ENCODE measurements at places on chromosomes 3 and 15.
A peak's percentile ranks its signal among the peaks of the same experiment; 100 is the strongest.

DNA sequence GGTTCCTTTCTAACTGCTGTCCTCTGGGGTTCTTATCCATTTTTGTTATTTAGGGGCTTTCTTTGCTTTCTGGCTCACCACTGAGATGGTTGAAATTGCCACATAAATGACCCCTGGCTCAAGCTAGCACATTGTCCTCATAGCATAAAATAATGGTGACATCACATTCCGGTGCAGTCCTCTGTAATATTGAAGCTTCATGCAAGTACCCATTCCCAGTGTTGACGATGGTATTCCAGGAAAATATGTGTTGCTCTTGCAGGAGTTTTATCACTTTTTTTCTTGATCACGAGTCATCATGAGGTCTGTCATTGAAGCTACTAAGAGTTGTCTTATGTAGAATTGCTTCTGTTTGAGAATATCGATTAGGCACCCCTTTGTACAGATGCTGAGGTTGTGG lies 56.1 kb downstream of the CRTC3 start:
- no peak for DNase-seq

- peak; percentile 73 for DNase-seq
Measured at GRCh38 chr15:66617137-66618090, 51.6 kb upstream of the LCTL start.

DNA sequence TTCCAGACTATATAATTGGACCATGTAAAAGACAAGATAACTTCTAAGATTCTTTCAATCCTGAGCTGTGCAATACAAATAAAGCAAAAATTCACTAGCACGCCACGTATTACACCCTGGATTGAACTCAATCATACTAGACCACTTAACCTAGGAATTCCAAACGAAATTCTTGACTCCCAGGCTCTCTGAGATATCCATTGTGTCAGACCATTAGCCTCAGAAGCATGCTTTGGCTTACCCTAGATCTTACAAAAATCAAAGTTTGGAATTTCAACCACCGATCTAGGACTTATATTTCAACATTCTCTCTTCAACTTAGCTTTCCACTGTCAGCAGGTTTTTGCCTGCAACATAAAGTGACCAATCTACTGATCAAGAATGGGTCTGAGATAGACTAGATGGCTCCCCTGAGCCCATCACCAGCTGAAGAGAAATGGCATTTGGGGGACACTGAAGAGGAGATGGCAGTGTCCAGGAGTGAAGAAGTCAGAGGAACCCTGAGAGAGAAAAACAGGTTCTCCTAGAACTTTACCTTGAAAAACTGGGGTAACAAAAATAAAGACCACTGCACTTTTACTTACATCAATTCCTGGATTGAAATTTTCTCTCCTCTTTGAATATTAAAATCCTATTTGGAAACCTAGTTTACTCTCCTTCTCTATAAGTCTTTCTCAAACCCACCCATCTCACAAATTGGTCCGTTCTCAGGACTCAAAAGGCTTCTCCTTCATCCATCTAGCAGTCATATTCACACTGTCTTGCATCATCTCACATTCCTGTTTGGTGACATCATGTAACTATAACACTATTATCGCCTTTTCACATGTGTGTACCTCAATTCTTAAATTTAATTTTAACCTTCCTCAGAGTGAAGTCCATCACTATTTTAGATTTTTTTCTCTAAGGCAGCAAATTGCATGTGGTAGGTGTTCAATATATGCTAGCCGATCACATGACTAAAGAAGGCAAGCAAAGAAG lies 18.5 kb downstream of the CPNE4 start:
- DNase-seq: no peak

DNA sequence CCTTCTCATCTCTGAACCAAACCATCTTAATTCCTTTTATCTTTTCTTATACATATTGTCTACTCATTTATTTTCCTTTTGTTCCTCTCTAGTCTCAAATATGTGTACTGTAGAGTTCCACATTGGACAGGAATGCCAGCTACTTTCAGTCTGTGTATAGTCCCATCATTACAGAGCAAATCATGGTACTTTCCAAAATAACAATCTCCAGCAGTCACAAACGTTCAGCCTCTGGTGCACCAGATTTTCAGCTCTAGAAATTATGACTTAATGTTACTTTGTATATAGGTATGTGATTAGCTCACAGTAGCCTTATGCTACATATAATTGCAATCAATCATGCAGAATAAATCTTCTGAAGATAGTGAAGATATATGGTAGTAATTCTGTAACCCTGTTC lies 32.5 kb upstream of the TM4SF4 start:
- DNase-seq: no peak

DNA sequence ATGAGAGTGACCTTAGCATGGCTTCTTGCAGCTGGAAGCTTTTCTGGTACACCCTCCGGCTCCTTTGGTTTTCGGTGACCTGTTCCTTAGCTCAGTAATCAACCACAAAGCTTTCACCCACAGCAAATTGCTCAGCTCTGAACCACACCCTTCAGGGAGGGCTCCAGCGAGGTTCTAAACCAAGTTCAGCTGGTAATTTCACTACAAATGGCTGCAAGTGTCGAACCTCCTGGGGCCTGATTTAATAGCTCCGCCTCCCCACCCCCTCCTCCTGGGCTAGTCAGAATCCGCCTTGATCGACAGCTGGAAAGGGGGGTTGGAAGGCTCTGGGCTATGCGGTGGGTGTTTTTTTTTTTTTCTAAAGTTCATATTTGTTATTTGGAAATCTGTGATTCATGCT lies 150.9 kb upstream of the MCTP2 start:
- DNase-seq: no peak

DNA sequence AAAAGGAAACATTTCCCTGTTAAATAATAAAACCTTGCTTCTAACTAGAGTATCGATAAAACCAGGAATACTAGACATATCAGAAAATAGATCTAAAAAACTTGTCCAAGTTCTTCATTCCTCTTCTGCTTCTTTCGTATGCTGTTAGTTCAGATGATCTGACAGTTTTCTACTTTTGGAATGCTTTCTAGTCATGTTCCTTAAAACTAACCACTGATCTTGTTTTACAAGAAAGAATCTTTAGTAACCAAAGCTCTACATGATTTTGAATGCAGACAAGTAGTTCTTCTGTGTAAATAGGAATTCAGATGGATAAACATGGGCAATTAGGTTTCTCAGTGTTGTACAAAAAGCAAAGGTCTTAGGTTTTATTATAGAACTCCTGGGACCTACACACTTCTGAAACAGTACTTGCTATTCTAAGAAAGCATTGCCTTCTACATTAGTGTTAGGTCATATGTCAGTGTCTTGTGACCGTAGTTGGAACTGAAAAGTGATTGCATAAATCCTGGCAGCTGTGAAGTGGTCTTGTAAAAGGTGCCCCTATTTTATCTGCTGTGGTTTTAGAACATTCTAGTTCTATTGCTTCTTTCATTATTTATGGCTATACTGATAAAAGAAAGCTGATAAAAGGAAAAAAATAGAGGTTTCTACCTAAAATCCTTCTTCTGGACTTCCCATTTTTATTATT lies 40.7 kb downstream of the SNRK start:
- DNase-seq: no peak

GRCh38 chr15:91928675-91929074 lies 75.2 kb downstream of the SLCO3A1 start:
- no peak for DNase-seq

GRCh38 chr3:115947325-115947724 lies 324.0 kb downstream of the GAP43 start:
- DNase-seq: no peak

GRCh38 chr3:123298903-123299302 lies 97.2 kb downstream of the SEC22A start:
- no peak for DNase-seq

DNA sequence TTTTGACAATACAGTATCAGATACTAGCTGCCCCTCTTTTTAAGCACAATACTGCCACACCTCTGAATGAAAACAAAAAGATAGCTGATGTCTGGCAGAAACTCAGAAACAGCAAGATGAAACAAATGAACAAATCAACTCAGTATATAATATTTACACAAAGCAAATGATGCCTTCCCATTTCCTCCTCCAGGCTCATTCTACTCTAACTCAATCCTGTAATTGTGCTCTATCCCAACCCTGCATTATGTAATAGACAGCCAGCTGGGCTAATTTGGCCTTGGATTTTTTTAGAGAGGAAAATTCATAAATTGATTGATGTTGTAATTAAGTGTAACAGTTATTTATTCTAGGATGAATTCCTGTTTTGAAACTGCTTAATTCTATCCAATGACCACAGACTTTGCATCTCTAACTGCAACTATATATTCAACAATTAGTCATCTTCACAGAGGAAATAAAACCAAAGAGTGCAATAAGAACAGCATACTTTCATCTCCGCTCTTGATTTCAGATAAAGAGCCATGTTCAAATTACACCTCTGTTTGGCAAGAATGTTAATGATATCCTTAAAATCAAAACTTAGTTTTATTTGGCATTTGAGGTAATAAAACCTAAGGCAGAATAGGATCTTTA lies 6.1 kb downstream of the ATG3 start:
- no peak for DNase-seq

GRCh38 chr3:129708328-129708861 lies 101.9 kb upstream of the PLXND1 start:
- DNase-seq: no peak

DNA sequence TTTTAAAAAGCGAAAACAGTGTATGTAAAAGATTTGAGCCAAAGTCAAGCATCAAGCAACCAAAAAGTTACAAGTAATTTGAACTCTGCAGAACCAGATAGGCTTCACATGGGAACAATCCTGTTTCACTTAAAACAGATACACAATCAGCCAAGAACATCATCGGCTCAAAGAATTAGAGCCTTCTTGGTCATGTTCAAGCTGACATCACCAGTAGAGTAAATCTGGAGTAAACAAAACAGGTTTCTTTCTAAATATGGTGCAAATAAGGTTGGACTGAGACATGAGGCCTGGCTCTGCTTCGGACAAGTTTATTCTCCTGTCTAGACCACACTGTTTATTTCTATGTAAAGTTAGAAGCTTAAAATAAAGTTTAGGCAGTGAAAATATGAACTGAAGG lies 116.0 kb downstream of the GMNC start:
- no peak for DNase-seq

DNA sequence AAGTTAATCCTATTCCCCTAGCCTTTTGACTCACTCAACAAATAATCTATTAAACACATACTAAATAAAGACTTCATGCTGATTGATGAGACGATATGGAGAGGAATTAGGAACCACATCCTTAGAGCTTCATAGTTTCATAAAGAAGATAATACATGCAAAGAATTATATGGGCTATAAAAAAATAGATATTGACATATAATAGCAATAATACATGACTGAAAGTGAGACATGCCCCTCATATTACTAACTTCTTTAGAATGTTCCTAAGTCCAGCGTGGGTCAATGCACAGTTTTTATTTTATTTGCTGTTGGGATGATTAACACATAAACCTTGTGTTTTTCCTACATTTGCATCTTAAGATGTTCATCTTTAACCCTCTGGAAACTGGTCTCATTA lies 32.2 kb downstream of the SUCNR1 start:
- DNase-seq: no peak

DNA sequence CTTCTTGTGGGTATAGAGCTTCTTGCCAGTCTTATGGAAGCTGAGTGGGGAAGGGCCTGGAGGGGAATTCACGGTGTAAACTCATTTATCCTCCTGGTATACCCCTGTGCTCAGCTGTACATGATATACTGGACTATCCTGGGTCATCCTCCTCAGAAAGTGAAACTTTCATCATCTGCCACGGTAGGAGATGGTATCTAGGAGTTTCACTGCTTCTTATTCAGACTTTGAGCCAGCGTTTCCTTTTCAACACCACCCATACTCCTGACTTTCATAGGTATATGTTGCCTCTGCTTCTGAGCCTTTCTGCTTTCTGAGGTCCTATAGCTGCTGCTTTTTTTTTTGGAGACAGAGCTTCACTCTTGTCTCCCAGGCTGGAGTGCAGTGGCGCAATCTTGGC lies 15.6 kb downstream of the SENP5 start:
- no peak for DNase-seq

- peak; percentile 33 for DNase-seq
Measured at GRCh38 chr3:69865925-69866679, 126.8 kb downstream of the MITF start.

- no peak for DNase-seq
Measured at GRCh38 chr3:184379358-184380184, at the start of gene CHRD. CHRD (plus strand) TSS chr3:184380054; CDS start chr3:184380319, 265 bp downstream.

GRCh38 chr3:129888771-129889170 lies 4.7 kb downstream of the TMCC1 start:
- DNase-seq: peak; percentile 84

- no peak for DNase-seq
Measured at GRCh38 chr3:143506190-143506589, 342.1 kb downstream of the SLC9A9 start.

- DNase-seq: no peak
Measured at GRCh38 chr3:153028381-153028780, 133.6 kb upstream of the RAP2B start.

DNA sequence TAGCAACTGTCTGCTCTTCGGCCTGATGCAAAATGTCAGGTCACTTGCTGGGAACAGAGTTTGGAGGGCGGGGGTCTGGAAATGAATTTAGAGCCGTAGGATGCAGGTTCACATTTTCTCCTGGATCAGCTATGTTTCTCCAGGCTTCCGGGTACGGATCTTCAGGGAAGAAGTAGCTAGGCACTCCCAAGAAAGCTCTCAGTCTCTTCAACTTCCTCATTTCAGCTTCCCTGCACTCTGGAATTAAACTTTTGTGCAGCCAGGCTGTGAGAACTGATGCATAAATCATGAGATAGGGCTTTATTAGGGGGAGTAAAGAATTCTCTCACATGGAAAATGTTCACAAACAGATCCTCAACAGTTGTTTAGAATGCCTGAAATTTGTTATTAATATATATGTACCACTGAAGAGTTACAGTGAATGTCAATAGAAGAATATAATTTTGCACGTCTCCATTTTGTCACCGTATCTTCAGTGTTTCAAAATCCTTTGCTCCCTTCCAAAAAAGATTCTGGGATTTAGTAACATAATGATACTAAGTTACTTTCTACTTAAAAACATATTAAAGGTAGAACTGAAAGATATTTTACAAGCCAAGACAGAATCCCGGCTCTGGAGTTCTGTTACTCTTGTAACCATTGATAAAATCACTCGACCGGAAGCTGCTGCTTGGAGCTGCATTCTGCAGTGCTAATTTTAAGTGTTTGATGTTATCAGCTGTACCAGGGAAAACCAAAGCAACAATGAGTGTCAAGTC lies 178.5 kb upstream of the P2RY1 start:
- no peak for DNase-seq

DNA sequence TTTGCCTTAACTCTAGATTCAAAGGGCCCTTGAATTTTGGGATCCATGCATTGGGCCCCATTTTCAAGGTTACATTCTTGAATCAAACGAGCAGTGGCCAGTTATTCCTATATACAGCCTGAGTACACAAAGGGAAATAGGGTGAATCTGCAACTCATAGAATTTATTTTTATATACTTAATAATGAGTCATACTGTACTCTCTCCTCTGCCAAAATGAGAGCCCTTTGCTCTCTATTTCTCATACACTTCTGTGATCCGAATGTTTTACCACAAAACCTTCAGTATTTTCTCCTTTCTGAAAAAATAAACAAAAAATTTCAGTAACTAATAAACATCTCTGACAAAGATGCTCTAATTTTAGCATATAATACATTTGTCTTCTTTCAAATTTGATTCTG lies 116.7 kb downstream of the SERPINI1 start:
- DNase-seq: peak; percentile 16
